ENCODE measurements at places on chromosomes 2 and 18.

GRCh38 chr18:25595274-25596060, 243.5 kb upstream of the ZNF521 start:
- no peak for DNase-seq

- DNase-seq: no peak
Measured at GRCh38 chr2:22450831-22451230, 934.1 kb upstream of the KLHL29 start.

GRCh38 chr2:193103064-193103463, 908.3 kb upstream of the TMEFF2 start:
- no peak for DNase-seq

GRCh38 chr2:167759531-167759930, 487.9 kb downstream of the STK39 start:
- no peak for DNase-seq

Measured in hematopoietic multipotent progenitor cell treated with erythropoietin and hydrocortisone succinate and interleukin-3 and kit ligand, for 15 days (in vitro differentiated cells).